Effector memory CD4-positive, alpha-beta T cell (primary cell): ENCODE measurements at places on chromosomes 5 and 9.

DNA sequence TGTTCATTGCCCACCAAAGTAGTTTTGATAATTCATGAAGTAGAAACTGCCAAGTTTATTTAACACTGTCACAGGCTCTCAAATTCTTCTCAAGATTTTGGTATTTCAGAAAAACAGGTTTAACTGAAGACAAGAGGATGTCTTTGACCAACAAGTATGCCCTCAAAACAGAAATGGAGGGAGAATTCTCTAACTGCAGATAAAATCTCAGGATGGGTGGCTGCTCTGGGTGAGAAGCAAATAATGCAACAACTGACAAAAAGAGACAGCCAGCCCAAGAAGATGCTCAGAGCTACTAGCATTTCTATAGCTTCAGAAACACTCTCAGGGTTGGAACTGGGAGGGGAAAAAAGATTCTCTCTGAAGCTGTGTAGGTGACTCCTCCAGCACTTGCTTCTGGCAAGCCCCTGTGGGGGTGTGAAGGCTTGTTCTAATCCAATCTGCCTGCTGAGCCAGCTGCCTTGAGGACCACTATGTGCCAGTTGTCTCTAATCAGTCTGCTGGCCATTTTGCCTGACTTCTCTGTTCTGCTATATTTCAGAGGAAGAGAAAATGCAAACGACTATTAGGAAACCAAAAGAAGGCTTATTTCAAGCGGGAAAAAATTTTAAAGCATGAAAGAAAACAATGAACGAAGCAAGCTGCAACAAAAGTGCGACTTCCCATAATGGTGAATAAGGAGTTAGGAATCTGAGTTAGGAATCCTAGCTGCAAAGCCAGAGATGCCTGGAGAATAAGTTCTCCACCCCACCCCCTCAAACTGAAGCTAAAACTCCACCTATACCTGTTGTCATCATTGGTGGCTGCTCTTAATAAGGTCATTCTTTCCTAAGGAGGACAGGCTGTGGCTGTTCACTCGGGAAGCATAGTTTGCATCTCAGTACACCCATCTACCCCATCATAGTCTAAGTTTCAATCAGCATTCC is 147.5 kb downstream of the GNAQ start:
- DNase-seq: no peak

- no peak for DNase-seq
These were observed 92.2 kb upstream of the SARDH start for GRCh38 chr9:133830310-133830709.

- DNase-seq: no peak
These were observed 23.1 kb downstream of the MLLT3 start for GRCh38 chr9:20599195-20599594.

DNA sequence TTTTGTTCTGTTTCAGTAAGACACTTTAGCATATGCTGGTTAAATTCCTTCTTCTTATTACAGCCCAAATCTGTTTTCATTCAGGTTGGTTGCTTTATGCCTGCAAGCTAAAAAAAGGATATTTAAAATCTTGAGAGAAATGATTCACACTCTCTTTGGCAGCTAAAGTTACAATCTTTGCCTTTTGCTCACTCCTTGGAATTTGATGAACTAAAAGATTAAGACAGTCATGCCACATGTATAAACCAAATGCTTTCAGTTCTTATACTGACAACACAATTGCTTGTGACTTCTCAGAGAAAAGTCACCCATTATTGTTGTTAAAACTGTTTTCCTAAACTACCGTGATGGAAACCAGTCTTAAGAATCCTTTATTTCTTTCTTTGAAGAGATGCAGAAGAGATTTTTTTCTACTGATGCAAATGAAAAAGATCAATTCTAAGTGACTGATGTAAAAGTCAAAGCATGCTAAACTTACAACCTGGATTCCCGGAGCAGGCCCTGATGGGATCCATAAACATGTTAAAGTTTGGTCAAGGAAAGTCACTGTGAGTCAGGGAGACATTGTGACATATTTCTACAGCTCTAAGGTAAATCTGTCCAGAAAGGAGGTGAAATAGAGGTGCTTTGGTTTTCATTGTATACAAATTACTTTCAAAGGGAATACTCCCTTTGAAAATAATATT is 144.2 kb upstream of the CDH10 start:
- DNase-seq: no peak

DNA sequence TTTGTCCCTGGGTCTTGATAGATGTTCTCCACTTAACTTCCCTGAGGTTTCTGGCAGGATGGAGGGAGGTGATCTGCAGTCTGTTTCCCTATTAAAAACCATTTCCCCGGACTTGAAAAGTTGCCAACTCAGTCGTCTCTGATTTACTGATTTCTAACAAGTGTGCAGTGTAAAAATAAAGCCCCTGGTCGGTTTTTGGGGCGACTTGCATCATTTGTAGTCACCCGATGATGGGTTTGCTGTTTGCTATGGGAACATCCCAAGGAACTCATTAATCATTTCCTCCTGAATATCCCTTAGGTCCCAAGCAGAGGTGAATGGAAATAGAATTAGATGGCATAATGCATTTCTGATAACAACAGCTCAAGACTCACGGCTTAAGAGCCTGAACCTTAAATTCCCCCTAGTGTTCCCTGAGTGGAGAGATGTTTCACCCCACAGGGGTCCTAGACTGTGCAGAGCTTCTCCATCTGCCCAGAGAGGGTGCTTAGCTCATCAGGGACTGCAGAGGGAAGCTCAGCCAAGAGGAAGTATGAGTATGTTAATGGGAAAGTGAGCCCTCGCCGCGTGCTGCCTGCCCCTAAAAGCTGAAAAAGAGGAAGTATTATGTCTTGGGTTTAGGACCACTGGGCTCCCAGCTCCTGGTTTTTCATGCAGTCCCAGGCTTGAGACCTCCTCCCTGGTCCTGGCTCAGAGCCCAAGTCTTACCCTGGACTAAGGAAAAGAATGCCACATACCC is 115.1 kb upstream of the DAP start:
- DNase-seq: no peak

- no peak for DNase-seq
These were observed 6.2 kb upstream of the SAR1B start for GRCh38 chr5:134638760-134639201.

- no peak for DNase-seq
These were observed 39.4 kb downstream of the MRPL36 start for GRCh38 chr5:1760231-1760630.

- no peak for DNase-seq
These were observed 15.8 kb downstream of the EXOC3 start for GRCh38 chr5:458547-459353.

- no peak for DNase-seq
These were observed 179.8 kb upstream of the EDIL3 start for GRCh38 chr5:84564321-84565075.

DNA sequence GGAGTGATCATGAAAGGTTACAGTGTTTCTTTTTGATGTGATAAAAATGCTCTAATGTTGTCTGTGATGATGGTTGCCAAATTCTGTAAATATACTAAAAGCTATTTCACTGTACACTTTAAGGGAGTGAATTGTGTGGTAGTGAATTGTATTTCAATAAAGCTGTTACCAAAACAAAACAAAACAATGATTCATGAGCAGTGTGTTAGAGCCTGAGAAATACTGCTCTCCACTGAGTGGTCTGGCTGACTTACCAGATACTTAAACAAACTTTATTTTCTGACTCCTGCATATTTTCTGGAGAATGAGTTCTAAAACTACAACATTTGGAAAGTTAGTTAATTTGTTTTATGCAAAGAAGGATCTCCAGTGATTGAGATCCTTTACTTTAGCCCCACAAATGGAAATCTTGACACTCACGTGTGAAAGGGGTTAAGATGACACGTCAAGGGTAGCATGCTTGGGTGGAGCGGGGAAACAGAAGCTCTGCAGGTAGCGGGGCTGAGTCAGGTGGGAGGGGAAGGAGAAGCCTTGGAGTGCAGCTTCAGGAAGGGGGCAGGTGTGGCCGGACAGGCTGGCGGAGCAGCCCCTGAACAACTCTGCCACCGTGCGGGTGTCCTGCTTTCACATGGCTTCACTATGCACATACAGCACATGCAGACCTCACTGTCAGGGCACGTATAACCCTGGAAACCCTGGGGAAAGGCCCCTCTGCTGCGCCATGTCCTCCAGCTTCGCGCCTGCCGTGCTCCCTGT is 256.7 kb downstream of the IRX1 start:
- no peak for DNase-seq

- no peak for DNase-seq
These were observed 219.4 kb downstream of the ATPSCKMT start for GRCh38 chr5:10030219-10030831.

- DNase-seq: no peak
These were observed 214.1 kb upstream of the IER5L start for GRCh38 chr9:129392093-129392541.

GRCh38 chr9:91071184-91071990 is 269.8 kb downstream of the SYK start:
- DNase-seq: no peak

GRCh38 chr9:127075624-127076372 is 46.6 kb downstream of the ANGPTL2 start:
- no peak for DNase-seq

GRCh38 chr9:99966001-99966400 is 59.5 kb downstream of the STX17 start:
- DNase-seq: no peak

DNA sequence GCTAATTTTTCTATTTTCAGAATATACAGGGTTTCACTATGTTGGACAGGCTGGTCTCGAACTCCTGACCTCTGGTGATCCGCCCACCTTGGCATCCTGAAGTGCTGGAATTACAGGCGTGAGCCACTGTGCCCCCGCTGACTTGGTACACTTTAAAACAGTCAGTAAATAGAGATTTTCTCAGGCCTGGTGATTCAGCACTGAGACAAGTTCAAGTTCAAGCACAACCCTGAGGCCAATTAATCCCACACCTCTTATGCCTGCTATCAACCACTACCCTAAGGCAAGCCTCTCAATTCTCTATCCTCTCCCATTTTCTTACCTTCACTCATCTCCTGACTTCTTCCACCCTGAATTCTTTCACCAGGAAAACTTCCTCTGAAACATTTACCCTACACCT is 18.9 kb downstream of the MUSK start:
- no peak for DNase-seq

DNA sequence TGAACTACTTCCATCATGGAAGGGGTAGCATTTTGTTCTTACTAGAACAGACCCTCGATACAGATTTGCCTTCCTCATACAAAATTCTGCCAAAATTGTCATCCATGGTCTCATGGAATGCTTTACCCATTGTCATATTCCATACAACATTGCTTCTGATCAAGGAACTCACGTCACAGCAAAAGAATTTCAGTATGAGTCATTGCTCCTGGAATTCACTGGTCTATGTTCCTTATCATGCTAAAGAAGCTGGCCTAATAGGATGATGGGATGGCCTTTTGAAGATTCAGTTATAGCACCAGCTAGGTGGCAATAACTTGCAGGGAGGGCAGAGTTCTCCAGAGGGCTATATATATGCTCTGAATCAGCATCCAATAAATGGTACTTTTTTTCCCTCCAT is 18.2 kb upstream of the FNIP1 start:
- no peak for DNase-seq

- no peak for DNase-seq
These were observed 1095.9 kb downstream of the EFNA5 start for GRCh38 chr5:106574820-106575219.

DNA sequence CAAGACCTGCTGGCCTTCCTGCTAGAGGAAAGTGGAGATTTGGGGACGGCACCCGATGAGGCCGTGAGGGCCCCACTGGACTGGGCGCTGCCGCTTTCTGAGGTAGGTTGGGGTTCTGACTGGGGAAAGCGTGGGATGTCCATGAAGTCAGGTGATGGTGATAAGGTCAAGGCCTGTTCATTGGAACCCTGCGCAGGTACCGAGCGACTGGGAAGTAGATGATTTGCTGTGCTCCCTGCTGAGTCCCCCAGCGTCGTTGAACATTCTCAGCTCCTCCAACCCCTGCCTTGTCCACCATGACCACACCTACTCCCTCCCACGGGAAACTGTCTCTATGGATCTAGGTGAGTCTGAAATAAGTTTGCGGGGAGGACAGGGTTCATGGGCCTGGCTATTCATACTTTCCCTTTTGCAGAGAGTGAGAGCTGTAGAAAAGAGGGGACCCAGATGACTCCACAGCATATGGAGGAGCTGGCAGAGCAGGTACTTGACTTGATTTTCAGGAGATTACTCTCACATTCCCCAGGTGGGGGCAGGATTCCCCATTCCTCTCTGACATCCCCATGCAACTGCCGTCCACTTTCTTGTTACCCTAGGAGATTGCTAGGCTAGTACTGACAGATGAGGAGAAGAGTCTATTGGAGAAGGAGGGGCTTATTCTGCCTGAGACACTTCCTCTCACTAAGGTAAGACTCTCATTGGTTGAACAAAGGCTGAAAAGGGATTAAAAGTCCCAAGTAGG is 505 bp downstream of the CREB3 start:
- no peak for DNase-seq

GRCh38 chr5:149036970-149037369 is 25.9 kb downstream of the SH3TC2 start:
- no peak for DNase-seq

DNA sequence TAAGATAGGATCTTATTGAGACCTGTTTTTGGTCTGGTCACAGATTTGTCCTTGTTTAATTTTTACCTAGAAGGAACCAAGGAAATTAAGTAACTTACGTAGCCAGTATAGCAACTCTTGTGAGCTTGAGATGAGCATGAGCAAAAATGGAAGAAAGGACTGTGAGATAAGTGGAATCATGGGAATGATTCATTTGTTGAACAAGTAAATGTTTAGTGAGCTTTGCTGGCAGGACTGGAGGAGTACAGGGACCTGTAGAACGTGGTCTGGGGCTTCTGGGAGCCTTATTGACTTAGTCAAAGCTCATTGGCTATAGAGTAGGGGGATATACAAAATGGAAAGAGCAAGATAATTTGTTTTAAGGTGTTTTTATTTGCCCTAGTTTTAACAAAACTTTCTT is 3.0 kb downstream of the RAD23B start:
- DNase-seq: no peak

DNA sequence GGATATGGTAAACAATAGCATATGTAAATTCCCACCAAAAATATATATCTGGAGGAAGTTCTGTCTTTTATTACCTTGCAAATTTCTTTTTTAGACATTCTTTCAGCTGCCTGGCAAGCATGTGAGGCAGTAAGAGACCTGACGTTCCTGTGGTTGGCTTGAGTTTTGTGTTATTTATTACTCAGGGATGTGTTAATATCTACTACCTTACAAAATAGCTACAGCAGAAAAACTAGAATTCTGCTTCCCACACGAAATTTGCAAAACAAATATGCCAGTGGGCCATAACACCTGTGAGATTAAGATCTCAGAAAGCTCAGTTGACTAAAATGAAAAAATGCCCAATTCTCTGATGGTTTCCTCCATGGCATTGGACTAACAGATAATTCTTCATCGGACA is 274.2 kb downstream of the TMEM167A start:
- no peak for DNase-seq

GRCh38 chr5:62305358-62305714 is 670 bp upstream of the KIF2A start:
- no peak for DNase-seq

- no peak for DNase-seq
These were observed 101.7 kb upstream of the SPOCK1 start for GRCh38 chr5:137600721-137601360.

GRCh38 chr9:36322462-36322861 is 64.2 kb upstream of the GNE start:
- no peak for DNase-seq

- DNase-seq: no peak
These were observed 602.6 kb downstream of the MTRR start for GRCh38 chr5:8471581-8471980.
